Panc1 (cell line): ENCODE measurements at places on chromosomes 12 and 14. TPM values are rescaled to one million over a fixed set of nuclear protein-coding genes. Genes with fewer than 3 reads are reported as not detected.

GRCh38 chr14:37569729-37570128, 25.3 kb downstream of the FOXA1 start:
- H3K36me3 ChIP-seq, result no peaks in the 10 kb centered on the region
- H3K4me3 ChIP-seq, result no peak overlapping the region
- H3K4me1 ChIP-seq, result peaks cover 3% of the 10 kb centered on the region
- H3K27me3 ChIP-seq, result no peaks in the 10 kb centered on the region

NRL gene
- 1.4 TPM for total RNA-seq

ATP5F1B gene
- total RNA-seq, result 999 TPM

TMBIM6 gene
- total RNA-seq, result 525 TPM

DNA sequence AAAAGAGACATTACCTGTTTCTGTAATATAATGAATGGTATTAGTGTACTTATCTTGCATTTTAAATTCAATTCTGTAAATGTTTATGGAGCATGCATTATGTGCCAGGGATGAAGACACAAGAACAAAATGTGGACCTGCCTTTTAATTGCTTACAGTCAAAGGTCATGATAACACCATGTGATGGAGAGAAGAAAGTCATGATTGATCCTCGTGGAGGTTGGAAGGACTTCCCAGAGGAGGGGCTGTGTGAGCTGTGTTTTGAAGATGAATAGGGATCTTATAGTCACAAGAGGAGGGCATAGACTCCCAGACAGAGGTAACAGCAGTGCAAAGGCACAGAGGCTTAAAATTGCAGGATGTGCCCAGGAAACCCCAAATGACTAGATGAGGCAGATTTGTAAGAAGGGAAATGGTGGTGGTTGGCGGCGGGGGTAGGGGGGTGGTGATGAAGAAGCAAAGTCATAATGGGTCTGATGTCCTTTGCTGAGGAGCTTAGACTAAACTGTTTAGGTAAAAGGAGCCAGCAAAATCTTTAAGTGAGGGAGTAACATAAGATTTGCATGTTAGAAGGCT, 151.5 kb downstream of the PRKCH start:
- H3K36me3 ChIP-seq, result no peaks in the 10 kb centered on the region
- DNase-seq, result no peak

DNA sequence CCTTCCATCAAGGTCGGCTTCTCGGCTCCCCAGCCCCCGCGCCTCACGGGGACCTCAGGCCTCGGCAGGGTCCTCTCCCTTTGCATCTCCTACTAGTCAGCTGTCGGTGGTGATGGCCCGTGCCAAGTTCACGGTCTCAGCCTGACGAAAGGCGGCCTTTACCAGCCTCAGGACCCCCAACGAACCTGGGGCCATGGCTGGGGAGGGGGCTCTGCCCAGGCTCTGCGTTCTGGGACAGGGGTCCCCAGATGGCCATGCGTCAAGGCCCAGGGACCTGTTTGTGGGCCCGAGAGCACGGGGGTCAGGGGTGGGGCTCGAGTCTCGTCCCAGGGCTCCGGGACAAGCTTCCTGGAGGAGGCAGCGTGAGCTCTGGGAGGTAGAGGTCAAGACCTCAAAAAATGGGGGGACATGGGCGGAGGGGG, 32.8 kb upstream of the DEGS2 start:
- no peaks in the 10 kb centered on the region for H3K27me3 ChIP-seq
- no peaks in the 10 kb centered on the region for H3K36me3 ChIP-seq
- peak overlapping the region; percentile 40 for H3K4me3 ChIP-seq
- DNase-seq, result no peak
- H3K27ac ChIP-seq, result peak overlapping the region; percentile 85

- no peak overlapping the region for H3K4me3 ChIP-seq
Observed at GRCh38 chr12:63152321-63152700, 1.3 kb upstream of the AVPR1A start.
